Astrocyte of the hippocampus (primary cell): ENCODE measurements at places on chromosomes 13 and 19.

DNA sequence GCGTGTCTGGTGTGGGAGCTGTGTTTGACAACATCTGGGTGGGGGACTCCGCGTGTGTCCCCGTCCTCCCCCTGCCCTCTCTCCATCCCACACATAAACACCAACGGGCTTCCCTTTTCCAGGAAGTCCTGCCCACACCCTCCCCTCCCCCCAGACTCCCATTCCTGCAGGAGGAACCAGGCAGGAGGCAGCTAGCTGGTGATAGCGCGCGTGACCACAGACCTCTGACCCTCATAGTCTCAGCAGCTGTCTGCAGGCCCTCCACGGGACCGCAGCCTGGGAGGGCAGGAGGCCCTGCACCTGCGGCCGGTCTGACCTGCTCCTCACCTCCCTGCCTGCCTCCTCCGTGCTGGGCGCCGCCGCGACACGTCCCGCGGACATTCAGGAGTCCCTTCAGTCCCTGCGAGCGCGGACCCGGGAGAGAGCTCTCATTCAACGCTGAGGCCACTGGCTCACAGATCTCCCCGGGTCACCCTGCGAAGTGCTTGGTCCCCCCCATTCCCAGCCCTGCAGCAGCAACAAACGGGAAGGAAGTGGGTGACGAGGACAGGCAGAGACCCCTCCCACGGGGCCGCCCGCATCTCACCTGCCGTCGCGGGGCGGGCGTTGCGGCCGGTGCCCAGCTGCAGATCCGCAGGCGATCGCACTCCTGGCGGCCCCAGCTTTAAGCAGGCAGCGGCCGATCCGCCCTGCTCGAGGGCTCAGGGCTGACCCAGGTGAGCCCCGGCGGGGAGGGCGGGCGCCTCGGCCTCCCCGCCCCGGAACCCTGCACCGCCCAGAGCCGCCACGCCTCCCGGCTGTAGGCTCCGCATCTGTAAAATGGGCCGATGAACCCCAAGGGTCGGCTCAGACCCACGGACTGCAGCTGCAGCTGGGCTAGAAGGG is 1.1 kb upstream of the ACP5 start:
- no peak for DNase-seq

DNA sequence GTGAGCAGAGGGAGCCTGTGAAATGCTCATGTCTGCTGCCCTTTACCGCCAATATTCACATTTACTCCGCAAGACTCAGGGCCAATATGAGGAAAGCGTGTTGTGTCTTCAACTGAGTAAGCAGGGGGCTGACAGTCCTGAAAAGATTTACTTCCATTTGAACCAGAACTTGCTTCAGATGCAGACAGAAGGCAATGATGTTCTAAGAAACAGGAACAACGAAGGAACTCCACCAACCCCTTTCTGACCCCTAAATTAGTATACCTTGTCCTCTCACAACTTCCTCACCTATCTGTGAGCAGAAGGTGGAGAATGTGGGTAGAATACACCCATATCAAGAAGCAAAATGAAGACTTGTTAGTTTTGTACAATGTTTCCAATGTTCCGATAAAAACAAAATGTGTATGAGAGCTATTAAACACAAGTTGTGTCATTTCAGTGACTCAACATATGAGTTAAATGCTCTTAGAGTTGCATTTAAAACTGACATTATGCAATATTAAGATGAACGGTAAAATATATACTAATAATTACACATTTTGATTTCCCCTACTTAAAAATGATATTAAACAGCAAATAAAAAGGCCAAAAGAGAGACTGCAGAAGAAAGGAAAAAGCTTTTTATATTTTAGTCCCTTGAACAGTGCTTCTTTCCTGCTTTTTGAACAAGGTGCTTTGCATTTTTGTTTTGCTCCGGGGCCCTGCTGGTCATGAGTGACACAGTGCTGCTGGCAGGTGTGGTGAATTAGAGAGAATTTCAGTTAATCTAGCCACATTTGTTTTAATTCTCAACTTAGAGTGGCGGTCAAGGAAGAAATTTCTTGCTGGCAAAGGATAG is 16.0 kb downstream of the TMEM272 start:
- no peak for DNase-seq

DNA sequence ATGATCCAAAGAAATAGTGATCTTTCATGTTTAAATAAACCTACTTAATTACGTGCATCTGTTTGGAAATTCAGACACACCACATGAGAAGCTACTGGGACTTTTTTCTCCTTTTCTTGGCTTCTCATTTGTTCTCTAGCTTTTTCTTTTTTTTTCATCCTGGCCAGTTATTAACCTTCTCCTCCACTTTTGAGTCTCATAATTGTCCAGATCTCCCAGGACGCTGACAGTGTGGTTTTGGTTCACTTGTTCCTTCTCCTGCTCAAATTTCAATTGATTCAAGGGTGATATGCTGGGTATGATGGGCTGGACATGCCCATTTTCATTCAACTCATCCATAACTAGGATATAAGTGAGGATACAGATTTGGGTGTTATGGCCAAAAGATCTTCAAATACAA is 152.3 kb downstream of the TM9SF2 start:
- no peak for DNase-seq

- DNase-seq, result no peak
These were observed 1.8 kb downstream of the CEBPG start for GRCh38 chr19:33375156-33375836.

DNA sequence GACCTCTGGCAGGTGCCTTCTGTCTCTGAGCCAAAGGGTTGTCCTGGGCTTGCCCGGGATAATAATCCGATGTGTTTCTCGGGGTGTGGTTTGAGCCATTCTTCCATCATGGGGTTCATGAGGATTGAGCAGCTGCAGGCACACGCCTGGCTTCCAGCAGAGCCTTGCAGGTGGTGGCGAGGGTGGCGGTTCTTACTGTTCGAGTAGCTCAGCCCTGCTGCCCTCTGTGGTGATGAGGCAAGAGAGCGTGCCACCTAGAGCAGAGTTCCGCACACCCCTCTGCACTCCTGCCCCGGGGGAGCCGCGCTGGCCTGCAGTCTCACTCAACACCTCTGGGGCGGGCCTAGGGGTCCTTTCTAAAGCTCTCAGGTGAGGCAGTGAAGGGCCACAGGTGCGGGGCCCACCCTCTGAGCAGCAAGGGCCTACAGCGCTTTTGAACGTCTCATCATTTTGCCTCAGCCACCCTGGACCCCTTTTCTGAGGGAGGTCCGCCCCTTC is 3.8 kb downstream of the SCN1B start:
- no peak for DNase-seq

DNA sequence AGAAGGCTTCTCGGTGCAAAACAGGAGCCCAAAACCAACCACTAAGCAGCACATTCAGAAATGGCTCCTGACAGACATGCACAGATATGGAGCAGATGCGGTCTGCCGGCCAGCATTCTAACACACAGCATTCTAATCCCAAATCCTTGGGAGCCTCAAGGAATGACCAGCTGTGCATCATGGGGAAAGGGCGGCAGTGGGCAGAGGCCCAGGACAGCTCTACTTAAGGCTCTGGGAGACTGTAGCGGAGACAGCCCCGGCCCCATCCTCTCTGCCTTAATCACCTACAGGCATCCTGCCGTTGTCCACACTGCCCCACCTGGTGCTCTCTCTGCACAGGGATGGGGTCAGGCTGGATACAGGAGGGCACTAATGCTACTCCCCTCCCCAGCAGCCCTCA is 1016.0 kb downstream of the UQCRFS1 start:
- DNase-seq, result no peak

DNA sequence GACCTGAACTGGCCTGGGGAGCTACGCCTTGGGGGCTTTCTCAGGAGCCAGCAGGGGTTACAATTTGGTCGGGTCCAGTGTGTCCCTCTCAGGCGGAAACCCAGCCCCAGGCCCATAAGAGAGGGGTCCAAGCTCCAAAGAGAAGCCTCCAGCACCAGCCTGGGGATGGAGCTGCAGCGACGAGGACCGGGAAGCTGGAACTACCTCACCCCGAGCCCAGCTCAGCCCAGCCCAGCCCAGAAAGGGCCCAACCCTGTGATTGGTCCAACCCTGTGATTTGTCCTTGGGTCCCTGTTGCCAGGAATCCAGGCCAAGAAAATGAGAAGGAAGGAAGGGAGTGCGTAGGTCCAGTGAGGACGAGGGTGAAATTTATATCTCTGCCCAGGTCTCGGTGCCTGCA is 24.1 kb downstream of the CLEC4M start:
- no peak for DNase-seq

- no peak for DNase-seq
These were observed 14.0 kb downstream of the FRY start for GRCh38 chr13:32045537-32045936.

DNA sequence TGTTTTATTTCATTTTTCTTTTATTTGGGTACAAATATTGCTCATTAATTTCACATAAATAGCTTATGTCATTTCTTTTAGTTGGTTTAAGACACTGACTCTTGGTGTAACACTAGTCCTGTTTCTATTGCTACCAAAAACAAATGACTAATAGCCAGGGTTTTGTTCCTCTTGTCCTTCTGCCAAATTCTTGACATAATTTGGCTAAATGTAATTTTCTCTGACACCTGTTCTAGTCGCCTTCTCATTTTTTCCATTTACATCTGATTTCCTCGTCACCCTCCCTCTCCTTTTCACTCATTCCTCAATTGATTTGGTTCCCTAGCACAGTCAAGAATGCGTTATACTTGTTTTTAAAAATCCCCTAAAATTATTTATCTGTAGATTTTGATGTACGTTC is 1718.7 kb downstream of the EFNB2 start:
- DNase-seq, result peak; percentile 41

DNA sequence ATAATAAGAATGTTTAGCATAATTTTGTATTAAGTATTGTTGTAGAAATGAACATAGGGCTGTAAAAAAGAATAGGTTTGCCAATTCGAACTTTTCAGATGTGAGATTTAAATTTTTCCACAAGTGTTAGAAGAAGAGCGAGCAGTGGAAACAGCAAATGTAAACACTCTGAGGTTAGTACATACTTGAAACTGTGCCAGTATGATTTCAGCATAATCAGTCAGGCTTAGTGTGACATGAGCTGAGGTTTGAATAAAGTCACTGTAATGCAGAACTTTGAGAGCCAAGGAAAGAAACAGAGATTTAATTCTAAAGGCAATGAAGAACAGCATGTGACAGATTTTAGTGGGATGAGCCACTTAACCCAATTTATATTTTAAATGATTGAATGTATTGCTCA is 2166.4 kb downstream of the PCDH9 start:
- DNase-seq, result peak; percentile 75

GRCh38 chr19:35330475-35330874 is 1.5 kb downstream of the CD22 start:
- no peak for DNase-seq

DNA sequence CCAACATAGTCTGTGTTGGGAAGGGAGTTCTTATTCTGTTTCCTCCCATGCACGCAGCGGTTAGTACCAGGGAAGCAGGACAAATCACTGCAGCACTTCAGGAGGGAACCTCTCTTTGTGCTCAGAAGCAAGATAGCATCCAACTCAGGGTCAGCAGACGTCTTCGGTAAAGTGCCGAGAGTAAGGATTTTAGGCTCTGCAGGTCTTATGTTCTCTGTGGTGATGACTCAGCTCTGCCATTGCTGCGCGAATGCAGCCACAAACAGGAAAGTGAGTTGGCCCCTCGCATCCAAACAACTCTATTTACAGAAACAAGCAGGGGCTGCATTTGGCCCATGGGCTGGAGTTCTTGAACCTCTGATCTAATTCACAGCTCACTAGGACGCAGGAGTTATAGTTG is 122.1 kb upstream of the SPATA13 start:
- peak; percentile 82 for DNase-seq

DNA sequence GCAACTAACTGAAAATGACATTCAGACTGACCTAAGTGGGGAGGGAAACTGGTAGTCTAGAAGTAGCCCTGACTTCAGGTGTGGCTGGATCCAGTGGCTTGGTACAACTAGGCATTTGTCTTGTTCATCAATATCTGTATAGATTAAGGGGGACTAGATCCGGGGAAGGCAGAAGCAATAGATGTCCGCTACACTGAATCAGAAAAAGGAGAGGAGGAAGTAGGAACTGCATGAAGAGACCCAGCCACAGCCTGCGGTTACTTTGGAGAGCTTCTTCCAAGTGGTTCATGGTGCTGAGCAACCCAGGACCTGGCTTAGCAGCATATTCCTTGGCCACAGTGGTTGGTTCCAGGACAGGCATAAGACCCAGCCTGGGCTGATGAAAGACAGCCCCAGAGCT is 9.9 kb upstream of the PRODH2 start:
- no peak for DNase-seq

DNA sequence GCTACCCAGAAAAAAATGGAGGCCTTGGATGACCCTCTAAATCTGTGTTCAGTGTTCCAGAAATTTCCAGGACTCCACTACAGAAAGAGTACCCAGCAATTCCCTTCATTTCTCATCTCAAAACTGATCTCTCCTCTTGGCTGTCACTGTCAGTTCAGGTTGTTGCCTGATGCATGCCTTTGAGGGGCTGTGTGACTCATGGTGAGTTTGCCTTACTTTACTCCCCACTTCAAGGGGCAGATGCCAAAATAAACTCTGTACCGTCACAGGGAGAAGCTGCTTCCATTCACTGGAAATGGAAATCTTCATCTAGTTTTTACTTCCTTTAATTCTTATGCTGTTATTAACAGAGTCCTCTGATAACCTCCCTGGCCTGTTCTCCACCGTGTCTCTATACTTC is 1075.0 kb downstream of the DIAPH3 start:
- DNase-seq, result peak; percentile 74

DNA sequence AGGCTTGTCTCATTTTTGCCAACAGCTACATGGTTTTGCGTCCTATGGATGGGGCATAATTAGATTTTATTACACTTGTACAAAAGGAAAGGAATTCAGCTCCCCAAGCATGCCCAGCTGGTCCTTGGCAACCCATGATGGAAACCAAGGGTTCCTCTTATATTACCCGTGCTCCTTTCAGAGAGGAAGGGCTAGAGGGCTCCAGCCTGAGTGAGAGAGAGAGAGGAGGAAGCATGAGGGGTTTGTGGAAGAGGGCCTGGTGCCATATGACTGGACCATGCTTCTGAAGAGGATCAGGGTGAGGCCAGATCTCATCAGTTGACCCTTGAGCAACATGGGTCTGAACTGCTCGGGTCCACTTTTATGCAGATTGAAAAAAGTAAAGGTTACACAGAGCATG is 3.5 kb upstream of the RPS9 start:
- no peak for DNase-seq

DNA sequence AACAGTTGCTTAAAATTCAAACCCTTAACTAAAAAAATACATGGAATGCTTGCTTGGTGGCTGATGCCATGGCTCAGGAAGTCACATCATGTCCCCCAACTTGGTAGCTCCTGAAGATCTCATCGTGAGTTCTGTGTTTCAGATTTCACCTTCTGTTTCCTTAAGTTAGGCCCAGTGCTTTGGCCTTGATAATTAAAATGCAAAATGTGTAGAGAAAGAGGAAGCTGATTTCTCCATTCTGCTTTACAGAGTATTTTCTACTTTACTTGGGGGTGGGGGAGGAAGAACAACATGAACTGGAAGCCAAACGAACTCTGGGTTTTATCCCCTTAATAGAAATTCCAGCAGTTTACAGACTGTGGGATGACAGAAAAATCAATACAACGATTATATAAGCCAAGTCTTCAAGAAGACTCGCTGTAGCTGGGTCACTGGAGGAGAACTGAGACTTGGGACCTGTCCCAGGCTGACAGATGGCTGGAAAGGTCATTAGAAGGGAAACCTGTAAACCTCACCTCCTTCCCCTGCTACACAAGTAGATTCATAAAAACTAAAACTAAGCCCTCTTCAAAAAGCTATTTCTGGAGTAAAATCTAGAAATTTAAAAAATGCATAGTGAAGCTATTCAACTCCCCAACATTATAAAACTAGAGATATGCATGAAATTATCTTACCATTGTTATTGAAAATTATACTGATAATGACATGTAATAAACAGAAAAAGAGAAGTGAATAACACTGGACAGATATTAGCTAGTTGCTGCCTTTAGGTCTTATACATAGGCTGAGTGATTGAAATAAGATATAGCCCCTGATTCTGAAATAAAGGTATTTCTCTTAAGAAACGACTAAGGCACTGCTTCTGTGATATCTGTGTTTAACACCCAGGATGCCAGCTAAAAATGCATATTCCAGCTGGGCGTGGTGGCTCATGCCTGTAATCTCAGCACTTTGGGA is 22.1 kb upstream of the GGACT start:
- DNase-seq, result no peak
